Stimulated activated CD4-positive, alpha-beta T cell treated with anti-CD3 and anti-CD28 coated beads, Interleukin-15, amount 100 ng/mL, for 1 hour (primary cell): ENCODE measurements at places on chromosomes 6 and 20.

- DNase-seq, result no peak
Observed at GRCh38 chr6:139520321-139520768, 145.9 kb upstream of the CITED2 start.

DNA sequence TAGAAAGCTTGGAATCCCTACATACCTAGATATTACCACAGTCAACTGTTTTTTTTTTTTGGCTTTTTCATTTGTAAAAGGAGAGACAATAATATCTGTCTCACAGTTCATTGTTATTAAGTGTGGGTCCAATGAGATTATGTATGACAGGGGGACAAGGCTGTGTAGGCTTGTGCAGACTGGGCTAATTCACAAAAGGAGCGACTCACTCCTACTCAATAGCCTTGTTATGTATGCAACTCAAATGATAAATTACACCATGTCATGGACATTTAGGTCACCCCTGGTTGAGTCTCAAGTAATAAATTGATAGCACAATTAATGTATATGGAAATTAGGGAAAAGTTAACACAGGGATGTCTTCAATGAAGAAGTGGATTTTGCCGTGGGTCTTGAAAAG lies 208.2 kb upstream of the MAP3K7 start:
- no peak for DNase-seq

GRCh38 chr6:3526962-3527650 lies 70.3 kb upstream of the SLC22A23 start:
- no peak for DNase-seq

GRCh38 chr6:46794068-46794467 lies 879 bp downstream of the MEP1A start:
- DNase-seq, result no peak

GRCh38 chr6:33974030-33974429 lies 170.2 kb upstream of the MLN start:
- DNase-seq, result no peak

GRCh38 chr6:152952866-152953509 lies 29.9 kb downstream of the FBXO5 start:
- no peak for DNase-seq

DNA sequence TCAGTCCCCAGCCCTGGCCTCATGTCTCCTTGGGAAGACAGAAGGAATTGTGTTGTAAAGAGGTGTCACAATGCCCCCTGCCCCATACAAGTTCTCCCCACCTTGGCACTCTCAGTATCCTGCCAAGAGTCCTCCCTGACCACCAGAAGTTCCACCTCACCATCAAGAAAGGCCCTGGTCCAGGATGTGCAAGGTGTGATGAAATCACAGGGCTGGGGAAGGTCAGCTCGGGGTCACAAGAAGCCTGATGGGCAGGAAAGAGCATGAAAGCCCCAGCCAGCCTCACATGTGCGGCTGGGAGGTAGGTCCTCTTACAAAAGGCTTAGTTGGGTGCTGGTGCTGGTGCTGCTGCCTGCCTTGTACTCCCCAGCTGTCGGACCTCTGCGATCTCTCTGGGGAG lies 12.9 kb upstream of the C6orf132 start:
- DNase-seq, result no peak

DNA sequence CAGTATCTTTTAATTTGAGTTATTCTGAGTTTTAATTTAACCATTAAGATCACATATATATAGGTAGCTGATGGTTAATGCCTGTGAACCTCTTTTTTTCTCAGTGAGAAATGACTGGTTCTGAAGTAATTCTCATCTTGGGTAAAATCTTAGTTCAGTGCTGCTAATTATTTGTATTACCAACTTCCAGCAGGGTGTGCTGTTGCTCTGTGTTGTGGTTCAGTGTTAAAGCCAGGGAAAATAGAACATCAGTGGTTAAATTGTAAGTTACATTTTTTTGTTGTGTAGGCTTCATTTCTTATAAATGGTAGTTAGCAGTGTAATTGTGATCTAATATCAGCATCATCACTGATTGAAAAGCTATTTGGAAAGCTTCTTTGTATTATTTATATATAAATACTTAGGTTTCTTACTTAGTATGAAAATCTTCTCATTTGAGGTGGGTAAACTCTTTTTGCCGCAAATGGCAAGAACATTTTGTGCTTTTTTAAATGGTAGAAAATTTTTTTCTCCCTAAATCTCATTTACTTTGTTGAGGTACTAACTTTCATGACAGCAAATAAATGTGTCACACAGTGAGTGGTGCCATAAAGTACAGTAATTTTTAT lies 43.7 kb downstream of the CDC5L start:
- no peak for DNase-seq

DNA sequence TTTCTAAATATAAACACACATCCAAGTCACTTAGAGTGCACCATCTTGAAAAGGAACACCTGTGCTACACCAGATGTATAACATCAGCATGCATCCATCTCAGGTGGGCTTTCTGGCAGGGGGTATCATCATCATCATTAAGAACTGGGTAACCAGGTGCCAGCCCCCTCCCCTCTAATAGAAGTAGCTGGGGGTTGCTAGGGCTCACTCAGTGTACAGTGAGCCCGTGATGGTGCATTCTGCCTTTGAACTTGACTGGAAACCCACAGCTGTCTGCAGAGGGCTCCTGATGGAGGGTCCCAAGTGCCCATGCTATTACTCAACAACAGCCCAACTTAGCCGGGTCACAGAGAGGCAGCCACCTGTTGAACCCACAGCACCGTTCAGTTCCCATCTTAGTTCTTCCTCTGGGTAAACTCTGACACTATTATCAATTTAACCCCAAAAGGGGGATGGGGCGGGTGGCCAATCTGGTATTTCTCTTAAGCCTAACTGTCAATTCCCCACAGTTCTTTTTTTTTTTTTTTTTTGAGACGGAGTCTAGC lies 32.7 kb upstream of the CCND3 start:
- no peak for DNase-seq

- DNase-seq, result no peak
Observed at GRCh38 chr6:13066820-13067219, 261.5 kb downstream of the TBC1D7 start.

GRCh38 chr6:167078745-167079144 lies 44.2 kb upstream of the CCR6 start:
- no peak for DNase-seq

- DNase-seq, result no peak
Observed at GRCh38 chr6:56515081-56515905, 127.4 kb downstream of the DST start.

DNA sequence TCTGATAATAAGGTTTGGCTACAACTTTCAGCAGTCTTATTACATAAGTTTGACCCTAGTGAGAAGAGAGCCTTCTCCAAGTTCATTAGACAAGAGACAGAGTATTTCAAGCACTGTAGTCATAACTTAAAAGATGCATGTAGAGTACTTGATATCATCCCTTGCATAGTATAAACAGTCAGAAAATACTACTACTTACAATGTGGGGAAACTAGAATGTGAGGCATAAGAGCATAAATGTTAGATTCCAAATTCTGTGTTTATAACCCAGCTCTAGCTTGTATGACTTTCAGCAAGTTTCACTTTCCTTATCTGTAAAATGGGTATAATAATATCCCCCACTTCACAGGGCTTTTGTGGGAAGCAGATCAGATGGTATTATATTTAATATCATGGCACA lies 56.8 kb upstream of the TMEM200A start:
- no peak for DNase-seq

DNA sequence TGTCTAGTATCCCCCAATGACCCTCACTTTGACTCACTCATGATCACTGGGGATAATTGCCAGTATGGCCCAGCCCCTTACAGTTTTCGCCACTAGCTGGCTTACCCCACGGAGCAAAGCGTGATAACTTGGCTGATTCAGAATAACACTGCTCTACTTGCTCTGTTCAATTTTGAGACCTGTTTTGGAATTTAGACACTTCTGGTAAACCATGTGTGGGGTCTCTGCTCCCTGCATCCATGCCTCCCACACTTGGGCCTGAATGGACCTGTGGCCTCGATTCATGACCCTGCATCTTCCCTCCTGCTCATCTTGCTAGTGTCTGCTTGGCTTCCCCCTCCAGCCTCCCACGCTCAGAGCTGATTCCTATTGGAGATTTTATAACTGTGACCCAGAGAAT lies 48.9 kb downstream of the FOXA2 start:
- no peak for DNase-seq

DNA sequence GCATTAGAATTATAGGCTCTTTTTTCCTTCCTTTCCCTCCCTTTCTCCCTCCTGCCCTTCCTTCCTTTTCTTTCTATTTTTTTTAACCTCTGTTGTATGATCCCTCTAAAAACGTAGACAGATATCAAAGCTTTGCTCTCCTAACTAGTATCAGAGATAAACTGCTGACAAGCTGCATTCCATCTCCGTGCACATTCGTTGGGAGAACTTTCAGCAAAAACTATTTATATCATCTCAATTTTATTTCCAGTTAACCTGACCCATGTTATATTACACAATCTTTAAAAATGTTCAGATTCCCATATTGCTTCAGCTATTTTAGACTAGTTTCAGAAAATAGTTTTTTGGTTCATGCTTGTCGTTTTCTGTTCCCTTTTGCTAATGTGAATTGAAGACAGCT lies 47.3 kb downstream of the RNF217 start:
- no peak for DNase-seq

- peak; percentile 15 for DNase-seq
Observed at GRCh38 chr6:34189806-34190503, 44.1 kb upstream of the GRM4 start.

- no peak for DNase-seq
Observed at GRCh38 chr6:170259278-170259677, 31.6 kb downstream of the DLL1 start.

GRCh38 chr6:143596866-143597265 lies 80.9 kb upstream of the PHACTR2 start:
- no peak for DNase-seq
